ENCODE measurements at places on chromosomes 6 and 20. TPM values are rescaled to one million over a fixed set of nuclear protein-coding genes. Genes with fewer than 3 reads are reported as not detected.

GRCh38 chr20:37454636-37455385 lies 66.2 kb upstream of the NNAT start:
- DNase-seq = no peak

The SMOC2 gene
- polyA plus RNA-seq = not detected

GRCh38 chr6:130426066-130426721 lies 60.4 kb downstream of the TMEM200A start:
- DNase-seq = no peak

GRCh38 chr6:28537509-28538140 lies 11.9 kb downstream of the GPX5 start:
- no peak for DNase-seq

The BPIFB4 gene
- polyA plus RNA-seq = not detected

- DNase-seq = no peak
Measured at GRCh38 chr6:112100561-112100960, 13.2 kb downstream of the FAM229B start.

The HLA-C gene
- 776 TPM for polyA plus RNA-seq

DNA sequence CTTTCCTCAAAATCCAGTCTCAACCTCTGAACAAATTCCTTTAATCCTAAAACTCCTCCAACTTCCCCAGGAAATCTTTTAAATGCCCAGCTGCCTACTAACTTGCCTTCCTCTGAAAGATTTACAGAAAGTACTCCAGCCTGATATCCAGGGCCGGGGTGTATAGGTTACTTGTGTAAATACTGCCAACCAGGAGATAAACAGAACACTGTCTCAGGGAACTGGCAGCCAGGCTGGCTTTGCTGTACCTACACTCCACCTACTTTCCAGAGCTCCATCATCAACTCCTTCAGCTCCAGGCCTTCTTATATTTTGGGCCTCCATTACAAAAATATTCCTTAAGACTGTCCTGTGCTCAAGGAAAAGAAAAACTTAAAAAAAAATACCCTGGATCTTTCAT lies 85.9 kb downstream of the CEP162 start:
- no peak for DNase-seq

The GSTA3 gene
- polyA plus RNA-seq = not detected

GRCh38 chr6:118083711-118084110 lies 176.6 kb downstream of the SLC35F1 start:
- no peak for DNase-seq

- DNase-seq = no peak
Measured at GRCh38 chr6:138821519-138821918, 25.6 kb downstream of the ECT2L start.

The SEMG2 gene
- not detected for polyA plus RNA-seq

- no peak for DNase-seq
Measured at GRCh38 chr6:127635091-127635490, 58.1 kb downstream of the C6orf58 start.
